Suppressor macrophage treated with lipopolysaccharide for 1 hour (primary cell): ENCODE measurements at places on chromosomes 6 and 20.

DNA sequence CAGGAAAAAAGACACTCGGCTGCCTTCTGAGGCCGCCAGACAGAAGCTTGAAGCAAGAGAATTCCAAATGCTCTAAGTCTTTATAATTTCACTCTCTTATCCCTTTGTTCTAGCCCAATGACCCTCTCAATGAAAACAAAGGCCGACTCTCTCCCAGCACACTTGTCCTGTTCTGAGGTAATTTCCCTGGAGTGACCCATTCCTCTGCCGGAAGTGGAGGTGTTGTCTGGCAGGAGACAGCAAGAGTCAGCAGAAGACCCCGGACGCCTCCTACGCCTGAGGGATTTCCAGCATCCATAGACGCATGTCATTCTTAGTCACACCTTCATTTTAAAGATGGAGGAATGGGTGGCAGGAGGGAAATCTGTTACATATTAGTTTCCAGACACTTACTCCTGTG lies 110.3 kb downstream of the SOD2 start:
- DNase-seq = no peak

DNA sequence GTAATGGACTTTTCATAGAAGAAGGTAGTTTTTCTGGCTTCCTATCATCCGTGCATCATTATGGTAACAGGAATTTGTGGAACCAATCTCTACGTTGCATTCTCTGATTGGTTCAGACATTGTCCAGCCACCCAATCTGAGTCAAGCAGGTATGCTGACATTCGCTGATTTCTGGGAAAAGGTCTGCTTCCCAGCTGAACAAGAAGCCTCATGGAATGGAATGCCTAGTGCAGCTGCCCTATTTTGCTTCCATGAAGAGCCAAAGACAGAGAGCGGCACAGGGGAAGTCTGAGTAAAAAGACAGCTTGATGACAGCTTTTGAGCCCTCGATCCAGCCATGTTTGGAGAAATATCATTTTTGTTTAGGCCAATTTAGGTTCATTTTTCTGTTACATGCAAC lies 38.5 kb upstream of the TXLNB start:
- no peak for DNase-seq

DNA sequence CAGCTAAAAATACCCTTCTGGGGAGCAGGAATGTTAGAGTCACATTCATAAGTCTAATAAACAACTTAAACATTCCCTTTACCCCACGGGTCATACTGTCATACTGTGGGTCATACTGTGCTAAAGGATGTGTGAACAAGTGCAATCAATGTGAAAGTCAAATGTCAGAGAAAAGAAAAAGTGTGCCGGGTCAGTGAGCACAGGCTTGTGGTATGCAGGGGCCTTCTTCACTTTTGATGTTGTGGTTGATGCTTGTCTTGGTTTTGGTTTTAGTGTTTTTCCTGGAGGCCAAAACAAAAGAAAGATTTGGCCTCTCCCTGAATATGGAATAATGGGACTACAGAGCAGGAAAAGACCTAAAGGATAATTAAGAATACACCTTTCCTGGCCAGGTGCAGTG lies 267.9 kb upstream of the PLN start:
- DNase-seq = no peak

GRCh38 chr6:88870717-88871330 lies 92.6 kb downstream of the RNGTT start:
- peak; percentile 78 for DNase-seq

- no peak for DNase-seq
These were observed 18.7 kb upstream of the MEI4 start for GRCh38 chr6:77633993-77634715.

DNA sequence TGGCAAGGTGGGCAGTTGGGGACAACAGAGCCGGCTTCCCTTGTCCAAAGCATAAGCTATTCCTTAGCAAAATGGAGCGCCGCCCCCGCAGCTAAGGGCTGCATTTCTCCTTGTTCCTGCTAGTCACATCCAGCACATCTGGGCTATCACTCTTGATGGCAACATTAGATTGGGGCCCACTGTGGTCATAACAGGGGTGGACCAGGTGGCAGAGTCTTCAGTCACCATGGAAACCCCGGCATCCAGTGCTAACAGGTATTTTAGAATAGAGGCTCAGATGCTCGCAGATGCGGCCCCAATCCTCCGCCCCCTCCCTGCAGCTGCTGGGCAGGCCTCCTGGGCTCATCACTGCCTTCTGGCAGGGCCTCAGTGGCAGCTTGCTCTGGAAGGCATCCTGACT lies 168.2 kb upstream of the PROKR2 start:
- DNase-seq = no peak
